ENCODE measurements at places on chromosomes 5 and 9. TPM values are rescaled to one million over a fixed set of nuclear protein-coding genes. Genes with fewer than 3 reads are reported as not detected.

Gene PCDHGB4
- polyA plus RNA-seq, result 2.1 TPM

Gene NEURL1B
- not detected for polyA plus RNA-seq

Gene CCIN
- polyA plus RNA-seq, result not detected

Gene PCDHB5
- 2.1 TPM for polyA plus RNA-seq

Gene FAM163B
- polyA plus RNA-seq, result not detected

Gene ADGRD2
- polyA plus RNA-seq, result not detected

Gene GIN1
- 13.6 TPM for polyA plus RNA-seq

Gene PCDHGA5
- polyA plus RNA-seq, result 2.5 TPM

Gene PCDHAC1
- polyA plus RNA-seq, result 11.6 TPM

Gene IQGAP2
- 0.44 TPM for polyA plus RNA-seq
